Cardiac muscle cell (in vitro differentiated cells and primary cell): ENCODE measurements at places on chromosomes 11 and 22. TPM values are rescaled to one million over a fixed set of nuclear protein-coding genes. Genes with fewer than 3 reads are reported as not detected.

- no peaks in the 10 kb centered on the region for H3K27me3 ChIP-seq
- DNase-seq: no peak
- H3K4me1 ChIP-seq: peaks cover 10% of the 10 kb centered on the region
- H3K27ac ChIP-seq: peak overlapping the region; percentile 97
- peak overlapping the region; percentile 55 for H3K4me3 ChIP-seq
Measured at GRCh38 chr22:37609240-37610152, 862 bp downstream of the GGA1 start.

DNA sequence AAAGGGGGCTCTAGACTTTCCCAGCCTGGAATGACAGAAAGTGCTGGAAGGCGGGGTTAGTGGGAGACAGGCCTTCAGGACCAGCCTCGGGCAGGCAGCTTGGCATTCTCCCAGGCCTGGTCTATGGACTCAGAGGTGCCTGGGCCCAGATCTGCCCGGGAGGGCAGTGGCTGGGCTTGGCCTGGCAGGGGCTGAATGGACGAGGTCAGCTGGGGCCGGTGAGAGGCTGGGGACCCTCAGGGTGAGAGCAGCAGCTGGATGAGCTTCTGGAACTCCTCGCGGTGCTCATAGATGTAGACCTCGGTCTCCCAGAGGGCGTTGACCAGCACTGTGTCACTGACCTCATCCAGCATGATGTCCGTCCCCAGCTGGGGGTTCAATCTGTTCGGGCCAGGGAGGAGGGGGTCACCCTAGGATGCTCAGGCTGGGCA, 1.5 kb upstream of the BAIAP2L2 start:
- no peaks in the 10 kb centered on the region for H3K36me3 ChIP-seq
- no peaks in the 10 kb centered on the region for H3K4me1 ChIP-seq
- H3K27me3 ChIP-seq: no peaks in the 10 kb centered on the region
- no peak for DNase-seq

DNA sequence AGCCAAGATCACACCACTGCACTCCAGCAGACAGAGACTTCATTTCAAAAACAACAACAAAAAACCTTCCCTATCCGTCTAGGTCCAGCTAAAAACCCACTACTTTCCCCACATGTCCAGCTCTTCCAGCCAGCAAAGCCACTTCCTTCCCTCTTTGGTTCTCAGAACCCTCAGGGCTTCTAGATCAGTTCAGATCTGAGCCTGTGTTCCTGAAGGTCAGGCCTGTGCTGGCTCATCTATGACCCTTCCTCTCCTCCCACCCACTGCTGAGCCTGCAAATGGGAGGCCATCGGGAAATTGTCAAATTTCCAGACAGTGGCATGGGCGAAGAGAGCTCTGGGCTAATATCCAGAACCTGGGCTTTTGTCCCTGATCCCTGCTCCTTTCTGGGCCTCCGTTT, 37.8 kb downstream of the SLCO2B1 start:
- no peak overlapping the region for H3K4me3 ChIP-seq
- no peaks in the 10 kb centered on the region for H3K27me3 ChIP-seq
- no peaks in the 10 kb centered on the region for H3K36me3 ChIP-seq
- DNase-seq: no peak
- H3K27ac ChIP-seq: no peak overlapping the region
- no peaks in the 10 kb centered on the region for H3K4me1 ChIP-seq

DNA sequence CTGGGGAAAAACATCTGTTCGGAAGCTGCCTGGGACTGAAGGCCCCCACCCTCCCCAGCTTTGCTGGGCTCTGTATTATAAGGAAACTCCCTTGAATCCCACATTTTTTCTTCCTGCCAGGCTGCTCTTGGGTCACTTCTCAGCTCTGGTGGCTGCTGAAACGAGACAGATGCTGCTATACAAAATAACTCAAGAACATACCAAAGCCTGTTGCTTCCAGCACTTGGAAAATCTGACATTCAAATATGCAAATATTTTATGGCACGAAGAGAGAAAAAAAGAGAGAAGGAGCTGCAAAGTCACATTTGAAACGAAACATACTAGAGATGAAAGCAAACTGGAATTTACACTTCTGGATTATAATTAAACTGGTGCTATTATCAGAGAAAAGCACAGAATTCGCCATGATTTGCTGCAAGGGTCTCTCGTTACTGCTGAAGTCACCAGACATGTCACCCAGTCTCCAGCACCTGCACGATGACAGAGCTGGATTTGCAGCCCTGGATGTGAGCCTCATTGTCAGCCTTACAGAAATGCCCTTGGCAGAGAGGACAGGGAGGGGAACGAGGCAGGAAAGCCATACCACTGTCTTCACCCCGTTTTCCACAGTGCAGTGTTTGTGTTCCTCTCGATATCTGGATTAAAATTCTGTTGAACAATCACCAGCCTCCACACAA, 47.9 kb upstream of the IGSF9B start:
- H3K36me3 ChIP-seq: no peaks in the 10 kb centered on the region
- DNase-seq: no peak
- no peak overlapping the region for H3K27ac ChIP-seq
- H3K27me3 ChIP-seq: no peaks in the 10 kb centered on the region

- peak; percentile 54 for DNase-seq
- H3K4me1 ChIP-seq: peaks cover 12% of the 10 kb centered on the region
- no peaks in the 10 kb centered on the region for H3K36me3 ChIP-seq
- H3K4me3 ChIP-seq: no peak overlapping the region
Measured at GRCh38 chr11:69801513-69802335, 17.5 kb downstream of the FGF3 start.

- no peaks in the 10 kb centered on the region for H3K27me3 ChIP-seq
- H3K27ac ChIP-seq: no peak overlapping the region
- no peak for DNase-seq
- no peaks in the 10 kb centered on the region for H3K4me1 ChIP-seq
- no peak overlapping the region for H3K4me3 ChIP-seq
Measured at GRCh38 chr11:31645747-31646146, 136.2 kb downstream of the ELP4 start.

DNA sequence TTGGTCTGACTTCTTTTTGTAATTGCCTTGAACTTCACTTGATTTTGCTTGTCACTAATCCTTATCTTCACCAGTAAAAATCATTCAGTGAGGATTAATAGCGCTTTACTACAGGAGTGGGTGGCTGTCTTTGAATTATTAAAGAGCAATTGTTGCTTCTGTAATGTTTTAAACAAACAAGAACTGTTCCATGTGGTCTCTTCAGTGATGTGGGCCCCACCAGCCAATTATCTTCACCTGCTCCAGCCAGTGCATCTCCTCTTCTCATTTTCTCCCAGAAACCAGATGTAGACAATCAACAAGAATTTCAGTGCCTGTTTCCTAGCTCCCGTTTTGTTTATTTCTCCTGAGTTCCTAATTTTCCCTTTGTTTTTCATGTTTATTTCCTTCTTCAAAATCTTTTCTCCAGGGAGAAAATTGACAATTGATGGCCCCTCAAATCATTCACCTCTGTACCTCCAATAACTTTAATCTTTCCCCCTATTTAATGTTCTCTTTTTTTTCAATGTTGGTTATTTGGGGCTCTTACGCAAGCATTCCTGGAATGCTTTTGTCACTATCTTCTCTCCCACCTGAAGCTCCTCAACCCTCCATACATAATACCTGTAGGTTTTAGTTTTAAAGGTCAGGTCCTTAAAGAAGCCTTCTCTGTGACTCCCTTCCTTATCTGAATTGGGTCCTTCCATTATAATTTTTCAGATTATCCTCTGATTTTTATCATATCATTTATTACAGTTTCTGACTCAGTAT, 115.1 kb downstream of the ARFGAP2 start:
- no peak overlapping the region for H3K27ac ChIP-seq
- no peak for DNase-seq
- H3K27me3 ChIP-seq: no peaks in the 10 kb centered on the region
- no peaks in the 10 kb centered on the region for H3K4me1 ChIP-seq
- H3K36me3 ChIP-seq: no peaks in the 10 kb centered on the region

DNA sequence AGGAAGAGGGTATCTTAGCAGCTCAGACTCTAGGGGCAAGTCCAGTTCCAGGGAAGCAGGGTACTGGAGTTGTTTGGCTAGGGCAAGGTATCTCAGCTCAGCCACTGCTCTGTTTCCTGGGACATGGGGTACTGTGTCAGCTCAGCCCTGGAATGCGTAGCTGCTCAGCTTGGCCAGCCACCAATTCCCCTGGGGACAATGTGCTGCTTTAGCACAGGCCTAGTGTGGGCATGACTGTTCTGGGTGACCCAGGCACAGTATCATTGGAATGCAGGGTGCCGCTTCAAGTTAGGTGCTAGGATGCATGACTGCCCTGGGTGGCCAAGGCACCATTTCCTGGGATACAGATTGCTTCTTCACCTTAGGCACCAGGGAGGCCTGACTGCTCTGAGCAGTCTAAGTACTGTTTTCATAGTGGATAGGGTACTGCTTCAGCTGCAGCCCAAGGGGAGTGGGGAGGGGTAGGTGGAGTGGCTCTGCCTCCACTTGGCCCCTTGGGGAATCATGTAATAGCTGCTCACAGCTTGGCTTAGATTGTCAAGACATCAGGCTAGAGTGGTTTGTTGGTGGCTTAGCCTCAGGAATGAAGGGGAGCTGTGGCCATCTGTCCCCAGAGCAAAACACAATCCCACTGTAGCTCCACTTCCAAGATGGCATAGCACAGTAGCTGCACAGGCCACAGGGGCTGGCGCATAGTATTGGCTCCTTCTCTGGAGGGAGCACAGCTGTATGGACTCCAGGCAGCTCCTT, 36.0 kb downstream of the MADD start:
- peak overlapping the region; percentile 22 for H3K27ac ChIP-seq
- DNase-seq: no peak
- H3K27me3 ChIP-seq: no peaks in the 10 kb centered on the region
- peaks cover 58% of the 10 kb centered on the region for H3K36me3 ChIP-seq
- no peak overlapping the region for H3K4me3 ChIP-seq

- no peak overlapping the region for H3K4me3 ChIP-seq
- H3K27ac ChIP-seq: no peak overlapping the region
- no peaks in the 10 kb centered on the region for H3K36me3 ChIP-seq
Measured at GRCh38 chr11:64831411-64831891, 13.0 kb downstream of the CDC42BPG start.

GRCh38 chr11:59223611-59224010, 10.9 kb upstream of the MPEG1 start:
- no peak overlapping the region for H3K27ac ChIP-seq
- DNase-seq: no peak
- no peaks in the 10 kb centered on the region for H3K36me3 ChIP-seq
- H3K27me3 ChIP-seq: no peaks in the 10 kb centered on the region
- no peaks in the 10 kb centered on the region for H3K4me1 ChIP-seq

DNA sequence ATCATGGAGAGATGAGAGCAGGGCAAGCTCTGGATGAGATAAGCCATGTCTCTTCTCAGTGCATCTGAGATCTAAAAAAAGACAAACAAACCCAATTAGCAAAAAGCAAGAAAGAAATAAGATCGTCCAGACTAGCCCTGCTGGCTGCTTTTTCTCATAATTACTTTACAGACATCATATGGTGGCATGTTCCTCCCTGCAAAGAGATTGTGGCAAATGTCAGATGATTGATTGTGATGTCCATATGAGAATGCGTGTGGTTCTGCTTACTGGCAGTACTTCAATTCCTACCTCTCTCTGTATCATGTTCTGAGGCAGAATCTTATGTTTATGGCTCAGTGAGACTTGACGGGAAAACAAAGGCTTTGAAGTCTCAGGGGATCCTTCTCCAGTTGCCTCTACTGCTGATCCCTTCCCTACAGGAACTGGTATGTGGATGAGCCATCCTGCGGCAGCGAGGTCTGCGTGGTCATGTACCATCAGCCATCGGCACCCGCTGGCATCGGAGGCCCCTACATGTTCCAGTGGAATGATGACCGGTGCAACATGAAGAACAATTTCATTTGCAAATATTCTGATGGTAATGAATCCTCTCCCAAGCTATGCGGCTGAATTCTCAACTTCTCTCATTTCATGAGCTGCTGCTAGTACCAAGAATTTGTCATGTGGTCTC, 8.8 kb downstream of the LAYN start:
- H3K27ac ChIP-seq: no peak overlapping the region
- no peaks in the 10 kb centered on the region for H3K27me3 ChIP-seq
- no peak for DNase-seq
- peaks cover 17% of the 10 kb centered on the region for H3K4me1 ChIP-seq

DNA sequence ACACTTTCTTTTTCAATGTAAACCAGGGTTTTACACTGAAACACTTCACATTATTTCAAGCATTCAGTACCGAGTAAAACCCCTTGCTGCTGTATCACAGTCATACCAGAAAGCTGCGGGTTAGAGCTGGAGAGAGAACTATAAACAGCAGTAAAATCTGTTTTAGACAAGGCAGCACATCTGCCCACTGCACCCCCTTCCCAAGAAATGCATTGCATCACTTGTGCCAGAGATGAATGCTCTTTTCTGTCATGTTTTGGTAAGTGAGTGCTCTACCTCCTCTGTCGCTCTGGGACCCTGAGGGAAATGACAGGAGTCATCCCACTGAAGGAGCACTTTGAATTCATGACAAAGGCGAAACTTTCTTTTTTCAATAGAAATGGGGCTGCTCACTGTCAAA, 107.2 kb downstream of the MAML2 start:
- no peak overlapping the region for H3K4me3 ChIP-seq
- no peak overlapping the region for H3K27ac ChIP-seq
- no peaks in the 10 kb centered on the region for H3K27me3 ChIP-seq

- H3K27ac ChIP-seq: no peak overlapping the region
- H3K4me3 ChIP-seq: no peak overlapping the region
- H3K36me3 ChIP-seq: no peaks in the 10 kb centered on the region
- no peak for DNase-seq
- H3K27me3 ChIP-seq: no peaks in the 10 kb centered on the region
Measured at GRCh38 chr11:83047515-83048225, 24.0 kb downstream of the RAB30 start.

DNA sequence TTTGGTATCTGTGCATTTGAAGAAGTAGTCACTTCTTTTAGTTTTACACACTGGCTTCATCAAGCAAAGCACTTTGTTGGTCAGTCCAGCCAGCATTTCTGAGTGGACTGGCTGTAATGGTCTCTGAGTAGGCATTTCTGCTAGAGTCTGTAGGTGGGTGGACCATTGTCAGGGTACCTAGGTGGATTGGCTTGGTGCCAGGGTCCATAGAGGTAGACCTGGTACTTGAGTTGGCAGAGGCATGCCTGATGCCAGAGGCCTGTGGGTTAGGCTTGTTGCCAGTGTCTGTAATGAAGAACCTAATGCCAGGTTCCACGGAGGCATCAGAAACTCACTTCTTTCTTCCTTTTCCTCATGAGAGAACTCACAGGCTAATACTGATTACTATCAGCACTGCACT, 157.9 kb upstream of the C11orf87 start:
- H3K4me3 ChIP-seq: no peak overlapping the region
- no peaks in the 10 kb centered on the region for H3K36me3 ChIP-seq
- H3K27ac ChIP-seq: no peak overlapping the region
- DNase-seq: no peak

DNA sequence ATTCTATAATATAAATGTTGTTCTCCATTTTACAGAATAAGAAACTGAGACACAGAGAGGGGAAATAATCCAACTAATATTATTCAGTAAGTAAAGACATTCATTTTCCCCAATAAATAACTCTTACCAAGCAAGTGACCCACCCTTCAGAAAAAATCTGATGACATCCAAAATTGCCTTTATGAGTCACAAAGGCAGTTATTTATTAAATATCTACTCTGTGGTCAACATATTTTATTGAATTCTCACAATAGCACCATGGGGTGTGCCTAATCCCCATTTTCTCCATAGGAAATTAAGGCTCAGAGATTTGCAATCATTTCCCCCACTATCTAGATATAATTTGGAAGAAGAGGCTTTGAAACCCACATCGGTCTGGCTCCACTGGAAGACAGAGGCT, 161.5 kb upstream of the ISX start:
- no peak for DNase-seq
- H3K36me3 ChIP-seq: no peaks in the 10 kb centered on the region
- no peaks in the 10 kb centered on the region for H3K4me1 ChIP-seq
- H3K27me3 ChIP-seq: no peaks in the 10 kb centered on the region
- H3K4me3 ChIP-seq: no peak overlapping the region

The DEUP1 gene
- 0.14 and 0.27 TPM in 2 replicates for total RNA-seq

The ADSL gene
- total RNA-seq: 110 and 138 TPM in 2 replicates

The C11orf52 gene
- 5.5 and 7.4 TPM in 2 replicates for total RNA-seq

The PDGFD gene
- total RNA-seq: 97.0 and 105 TPM in 2 replicates
